ENCODE measurements at places on chromosomes 12 and 14.

GRCh38 chr12:103771466-103771865, 69.6 kb downstream of the NT5DC3 start:
- peak; percentile 13 for DNase-seq

DNA sequence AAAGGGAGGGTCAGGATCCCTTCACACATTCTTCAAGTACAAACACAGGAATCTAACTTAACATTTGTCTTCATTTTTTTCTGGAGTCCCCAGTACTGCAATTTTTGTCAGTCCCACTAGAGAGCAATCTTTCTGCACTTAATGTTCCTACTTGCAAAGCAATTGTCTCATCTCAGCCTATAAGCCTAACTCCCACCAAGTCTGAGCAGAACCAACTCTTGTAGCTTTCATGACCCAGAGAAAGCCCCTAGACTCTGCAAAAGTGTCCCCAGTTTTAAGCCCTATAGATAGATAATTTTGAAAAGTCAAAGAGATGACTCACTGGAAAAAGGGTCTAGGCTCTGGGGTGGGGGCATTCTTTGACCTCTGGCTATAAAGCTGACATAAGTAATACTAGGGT, 1.8 kb upstream of the ZBTB39 start:
- DNase-seq = no peak

DNA sequence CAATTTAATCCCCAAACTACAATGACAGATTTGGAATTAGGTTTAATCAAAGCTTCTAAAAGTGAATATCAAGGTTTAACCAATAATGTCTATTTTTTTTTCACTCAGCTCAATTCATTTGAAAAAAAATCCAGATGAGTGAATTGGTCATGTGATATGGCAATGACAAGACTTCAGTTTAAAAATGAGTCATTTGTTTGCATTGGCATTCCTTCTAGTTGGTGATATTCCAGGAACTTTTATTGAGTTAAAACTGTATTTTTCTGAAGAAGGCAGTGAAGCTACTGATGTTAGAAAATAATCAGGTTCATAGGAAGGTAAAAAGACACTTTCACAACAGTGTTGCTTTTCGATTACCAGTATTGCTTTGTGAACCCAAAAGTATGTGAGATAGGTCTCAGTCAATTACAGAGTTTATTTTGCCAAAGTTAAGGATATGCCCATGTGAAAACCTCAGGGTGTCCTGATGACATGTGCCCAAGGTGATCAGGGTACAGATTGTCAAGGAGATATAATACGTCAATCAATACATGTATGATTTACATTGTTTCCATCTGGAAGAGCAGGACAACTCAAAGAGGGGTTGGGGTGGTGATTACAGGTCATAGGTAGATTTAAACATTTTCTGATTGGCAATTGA, 1214.9 kb downstream of the GALC start:
- DNase-seq = no peak

- DNase-seq = no peak
Measured at GRCh38 chr14:89342049-89342448, 75.0 kb downstream of the FOXN3 start.

DNA sequence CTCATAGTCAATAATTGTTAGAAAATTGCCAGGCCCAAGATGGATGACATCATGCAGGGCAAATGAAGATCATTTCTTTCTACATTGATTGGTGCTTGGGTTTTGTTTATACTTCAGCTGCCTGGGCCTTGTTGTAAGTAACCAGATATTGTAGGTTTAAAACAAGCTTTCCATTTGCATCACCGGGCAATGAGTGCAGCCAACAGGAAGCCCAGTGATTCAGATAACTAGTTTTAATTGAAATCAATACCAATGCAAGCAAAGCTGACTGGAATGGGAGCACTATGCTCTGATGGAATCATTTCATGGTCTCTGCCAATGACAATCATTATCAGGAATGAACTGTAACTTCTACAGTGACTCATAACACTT, 279.3 kb downstream of the DUSP6 start:
- no peak for DNase-seq

DNA sequence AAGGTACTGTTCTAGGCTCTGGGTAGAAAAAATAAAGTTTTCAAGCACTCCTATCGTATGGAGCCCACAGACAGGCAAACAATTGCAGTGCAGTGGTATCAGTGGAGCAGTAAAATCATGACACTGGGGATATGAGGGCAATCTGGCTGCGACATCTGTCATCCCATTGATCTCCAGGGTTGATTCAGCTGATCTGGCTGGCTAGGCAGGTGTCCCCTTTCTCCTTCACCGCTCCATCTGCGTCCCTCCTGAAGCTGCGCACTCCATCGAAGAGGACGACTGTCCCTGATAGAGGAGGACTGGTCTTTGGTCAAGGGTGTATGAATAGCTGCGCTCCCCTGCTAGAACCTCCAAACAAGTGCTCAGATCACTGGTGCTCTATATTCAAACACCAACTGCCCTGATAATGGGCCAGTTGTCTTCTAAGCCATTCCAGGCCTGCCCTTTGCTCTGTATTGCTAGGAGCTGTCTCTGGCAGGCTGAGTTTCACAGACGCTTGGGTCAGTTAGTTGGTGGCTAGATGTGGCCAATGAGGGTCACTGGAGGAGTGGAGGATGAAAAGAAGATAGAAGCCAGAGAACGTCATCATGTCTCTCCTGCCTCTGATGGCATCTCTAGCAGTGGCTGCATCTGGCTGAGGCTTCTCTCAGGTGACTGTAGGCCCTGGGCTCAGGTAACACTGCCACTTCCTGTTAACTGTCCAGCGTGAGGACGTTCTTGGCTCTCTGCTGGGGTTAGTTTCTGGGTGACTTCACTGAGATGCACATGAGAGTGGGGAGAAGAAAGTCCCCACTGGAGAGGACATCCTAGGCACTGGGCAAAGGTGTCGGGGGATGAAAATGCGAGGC, 205.0 kb upstream of the FOXN3 start:
- DNase-seq = no peak

DNA sequence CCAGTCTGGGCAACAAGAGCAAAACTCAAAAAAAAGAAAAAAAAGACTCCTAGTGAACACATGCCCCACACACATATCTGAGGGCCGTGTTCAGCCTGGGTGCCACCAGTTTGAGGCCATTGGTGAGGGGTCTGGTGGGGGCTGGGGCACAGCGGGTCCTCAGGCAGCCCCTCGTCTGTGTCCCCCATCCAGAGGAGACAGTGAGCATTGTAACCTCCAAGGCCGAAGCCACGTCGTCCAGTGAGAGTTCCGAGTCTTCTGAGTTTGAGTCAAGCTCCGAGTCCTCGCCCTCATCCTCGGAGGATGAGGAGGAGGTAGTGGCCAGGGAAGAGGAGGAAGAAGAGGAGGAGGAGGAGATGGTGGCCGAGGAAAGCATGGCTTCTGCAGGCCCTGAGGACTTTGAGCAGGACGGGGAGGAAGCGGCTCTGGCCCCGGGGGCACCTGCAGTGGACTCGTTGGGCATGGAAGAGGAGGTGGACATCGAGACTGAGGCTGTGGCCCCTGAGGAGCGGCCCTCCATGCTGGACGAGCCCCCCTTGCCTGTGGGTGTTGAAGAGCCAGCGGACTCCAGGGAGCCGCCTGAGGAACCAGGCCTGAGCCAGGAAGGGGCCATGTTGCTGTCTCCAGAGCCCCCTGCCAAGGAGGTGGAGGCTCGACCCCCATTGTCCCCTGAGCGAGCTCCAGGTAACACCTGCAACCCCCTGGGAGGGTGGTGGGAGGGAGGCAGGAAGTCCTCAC, 15.6 kb downstream of the SETD1B start:
- no peak for DNase-seq

DNA sequence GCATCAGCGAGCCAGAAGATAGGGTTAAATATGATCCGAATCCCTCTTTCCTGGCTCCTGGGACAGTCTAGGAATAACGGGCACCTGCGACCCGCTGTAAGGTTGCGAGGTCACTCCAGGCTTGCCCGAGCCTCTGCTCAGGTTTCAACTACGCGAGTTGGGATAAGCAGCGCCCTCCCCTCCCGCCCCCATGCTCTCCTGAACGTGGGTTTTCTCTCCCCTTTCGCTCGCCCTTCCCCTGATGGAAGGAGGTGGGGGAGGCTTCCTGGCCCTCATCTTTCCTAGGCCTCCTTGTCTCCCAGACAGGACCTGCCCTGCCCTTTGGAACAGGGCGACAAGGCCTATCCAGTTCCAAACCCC, 753 bp upstream of the ATP5MC2 start:
- DNase-seq = peak; percentile 42

DNA sequence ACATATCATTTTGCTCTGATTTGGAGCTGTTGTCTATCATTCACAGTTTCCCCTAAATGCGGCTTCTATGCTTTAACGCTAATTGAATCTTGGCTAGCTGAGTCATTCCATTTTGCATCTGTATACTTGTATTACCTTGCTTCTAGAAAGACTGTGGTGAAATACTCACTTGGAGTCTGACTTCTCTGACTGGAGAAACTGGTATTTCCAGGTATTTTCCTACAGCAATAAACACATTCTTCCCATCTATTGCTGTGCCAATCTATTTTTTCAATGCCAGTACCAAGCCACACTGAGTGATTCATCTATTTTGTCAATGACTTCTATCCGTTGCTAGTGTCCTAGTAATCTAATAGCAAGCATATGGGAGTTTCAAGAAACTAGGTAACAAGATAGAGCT, 76.0 kb upstream of the ST8SIA1 start:
- no peak for DNase-seq

DNA sequence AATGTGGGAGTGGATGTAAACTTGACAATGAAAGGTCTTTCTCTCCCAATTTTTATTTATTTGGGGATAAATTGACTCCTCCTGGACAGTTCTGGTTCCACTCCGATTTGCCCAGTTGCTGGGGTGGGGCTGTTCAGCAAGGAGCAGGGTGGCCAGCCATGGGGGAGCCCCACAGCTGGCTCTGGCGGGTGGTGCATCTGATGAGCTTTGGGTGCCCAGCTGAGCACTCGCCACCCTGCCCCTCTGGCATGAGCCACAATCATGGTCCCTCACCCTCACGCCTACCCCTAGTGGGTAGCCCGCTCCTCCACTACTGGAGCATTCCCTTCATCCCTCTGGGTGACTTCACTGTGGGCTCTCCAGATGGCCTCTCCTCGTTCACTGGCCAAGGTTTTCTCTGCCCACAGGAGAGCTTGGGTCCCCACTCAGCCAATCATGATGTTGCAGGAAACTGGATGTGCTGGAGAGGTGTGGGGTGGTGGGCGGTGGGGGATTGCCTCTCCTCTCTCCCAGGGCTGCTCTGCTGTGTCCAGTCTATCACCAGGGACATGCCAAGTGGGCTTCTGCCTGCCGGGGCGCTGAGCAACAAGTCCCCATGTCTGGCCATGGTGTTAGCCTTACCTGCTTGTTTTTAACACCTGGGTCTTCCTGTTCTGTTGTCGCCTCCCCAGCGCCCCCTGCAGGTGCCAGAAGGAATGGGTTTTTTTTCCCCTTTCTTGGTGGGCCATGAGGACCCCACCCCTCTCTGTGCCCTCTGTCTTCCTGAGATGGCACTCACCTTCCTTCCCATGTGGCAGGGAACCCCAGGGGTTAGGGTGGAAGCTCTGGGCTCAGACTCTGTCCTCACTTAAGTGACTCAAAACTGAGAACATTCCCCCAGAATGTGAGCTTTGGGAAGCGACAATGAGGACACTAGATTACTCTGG, 3.4 kb downstream of the CYP46A1 start:
- DNase-seq = peak; percentile 20

GRCh38 chr14:56094076-56094475, 24.1 kb upstream of the PELI2 start:
- DNase-seq = no peak

DNA sequence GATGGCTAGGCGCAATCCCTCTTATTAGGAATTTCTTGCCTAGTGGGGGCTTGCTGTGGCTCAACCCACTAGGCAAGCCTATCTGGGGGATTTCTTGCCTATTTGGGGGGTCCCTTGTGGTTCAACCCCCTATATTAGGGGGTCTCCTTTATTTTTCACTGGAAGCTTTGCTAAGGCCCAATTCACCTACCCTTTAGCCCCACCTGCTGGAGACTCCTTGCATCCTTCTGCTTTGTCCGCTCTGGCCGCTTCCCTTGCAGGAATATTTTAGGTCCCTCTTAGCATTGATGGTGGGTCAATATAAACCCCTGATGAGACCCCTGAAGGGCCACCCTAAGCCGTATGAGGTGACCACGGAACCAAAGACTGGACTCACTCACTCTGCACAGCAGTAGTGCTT, 1552.1 kb downstream of the AACS start:
- DNase-seq = no peak

GRCh38 chr14:96410119-96410518, 18.2 kb downstream of the AK7 start:
- DNase-seq = no peak

DNA sequence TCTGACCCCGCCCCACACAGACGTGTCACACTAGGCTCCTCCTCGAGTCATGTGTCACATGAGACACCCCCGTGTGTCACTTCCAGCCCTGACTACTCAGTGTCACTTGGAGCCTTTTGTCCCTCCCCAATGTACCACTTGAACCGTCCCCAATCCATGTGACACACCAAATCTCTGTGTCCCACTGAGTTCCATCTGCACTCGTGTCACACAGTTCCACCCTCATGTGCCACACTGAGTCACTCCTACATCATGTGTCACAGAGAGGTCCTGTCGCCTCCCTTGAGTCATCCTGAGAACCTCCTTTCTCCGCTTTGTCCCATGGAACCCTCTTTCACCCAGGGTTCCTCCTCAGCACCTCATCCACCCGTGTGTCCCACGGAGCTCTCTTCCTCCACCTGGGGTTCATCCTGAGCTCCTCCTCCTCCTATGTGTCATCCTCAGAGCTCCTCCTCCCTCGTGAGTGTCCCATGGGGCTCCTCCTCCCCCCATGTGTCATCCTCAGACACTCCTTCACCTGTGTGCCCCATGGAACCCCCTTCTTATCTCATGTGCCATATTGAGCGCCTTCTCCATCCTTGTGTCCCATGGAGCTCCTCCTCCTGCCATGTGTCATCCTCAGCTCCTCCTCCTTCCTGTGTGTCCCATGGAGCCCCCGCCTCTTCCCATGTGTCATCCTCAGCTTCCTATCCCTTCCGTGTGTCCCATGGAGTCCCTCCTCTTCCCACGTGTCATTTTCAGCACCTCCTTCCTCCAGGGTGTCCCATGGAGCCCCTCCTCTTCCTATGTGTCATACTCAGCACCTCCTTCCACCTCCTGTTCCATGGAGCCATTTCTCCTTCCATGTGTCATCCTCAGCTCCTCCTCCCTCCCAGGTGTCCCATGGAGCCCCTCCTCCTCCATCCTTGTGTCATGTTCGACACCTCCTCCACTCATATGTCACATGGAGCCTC, 32.0 kb downstream of the RTL1 start:
- no peak for DNase-seq

- DNase-seq = no peak
Measured at GRCh38 chr14:33576014-33576413, 374.9 kb downstream of the EGLN3 start.

DNA sequence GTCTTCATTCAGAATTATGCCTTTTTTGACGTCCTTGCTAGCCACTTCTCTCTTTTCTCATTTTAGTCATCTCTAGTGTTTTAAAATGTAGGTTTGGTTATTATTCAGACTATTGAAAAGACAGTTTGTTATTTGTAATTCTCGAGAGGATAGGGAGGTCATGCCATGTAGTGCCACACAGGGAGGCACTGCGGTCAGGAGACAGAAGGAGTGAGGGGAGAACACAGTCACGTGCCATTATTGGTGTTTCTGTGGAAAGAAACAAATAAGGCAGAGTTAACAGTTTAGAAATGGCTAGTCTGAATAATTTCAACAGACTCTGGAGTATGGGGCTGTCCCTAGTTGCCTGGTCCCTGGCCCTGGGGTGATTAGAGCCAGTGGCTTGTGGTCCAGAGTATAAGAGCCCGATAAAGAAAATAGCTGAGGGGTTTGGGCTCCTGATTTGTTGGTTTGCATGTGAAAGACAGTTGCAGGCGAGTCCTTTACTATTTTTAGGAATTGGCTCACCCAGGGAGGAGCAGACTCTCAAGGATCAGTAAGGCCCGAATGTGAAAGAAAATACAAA, 278.1 kb upstream of the SEL1L start:
- no peak for DNase-seq

- no peak for DNase-seq
Measured at GRCh38 chr12:16076970-16077522, 165.9 kb downstream of the DERA start.

Measured in stimulated activated naive CD8-positive, alpha-beta T cell treated with anti-CD3 and anti-CD28 coated beads, Interleukin-15, Interleukin-2, amounts not matched to agents 100 U/mL and 50 U/mL, for 24 hours (primary cell).